ENCODE measurements at places on chromosomes 5 and 9. TPM values are rescaled to one million over a fixed set of nuclear protein-coding genes. Genes with fewer than 3 reads are reported as not detected.
A peak's percentile ranks its signal among the peaks of the same experiment; 100 is the strongest.

GRCh38 chr5:107383414-107383813 lies 287.3 kb downstream of the EFNA5 start:
- peak; percentile 91 for DNase-seq

DNA sequence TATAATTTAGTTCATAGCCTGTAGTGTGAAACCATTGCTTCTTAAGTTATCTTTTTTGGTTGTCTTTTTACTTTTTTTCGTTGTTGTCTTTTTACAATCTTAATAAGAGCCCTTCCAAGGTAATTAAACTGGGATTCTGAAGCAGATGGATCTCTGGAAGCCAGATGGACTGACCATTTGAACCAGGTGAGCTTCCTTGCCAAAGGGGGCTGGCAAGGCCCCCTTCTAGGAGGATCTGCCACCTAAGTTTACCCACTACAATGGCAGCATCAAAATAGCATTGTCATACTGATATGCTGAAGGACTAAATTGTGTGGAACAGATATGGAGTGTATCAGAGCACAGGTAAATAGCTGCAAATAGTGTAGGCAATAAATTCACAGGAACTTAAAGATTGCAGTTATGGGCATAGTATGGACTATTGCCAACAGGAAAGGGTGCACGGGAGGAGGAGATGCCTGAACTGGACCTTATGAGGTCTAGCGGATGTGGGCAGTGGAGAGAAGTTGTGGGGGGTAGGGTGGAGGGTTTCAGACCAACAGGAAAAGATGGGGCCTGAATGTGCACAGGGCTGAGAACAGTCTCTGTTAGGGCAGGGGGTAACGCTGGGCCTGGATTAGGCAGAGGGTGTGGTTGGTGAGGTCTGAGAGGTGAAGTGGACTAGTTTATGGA lies 61.5 kb upstream of the CTXN3 start:
- DNase-seq = no peak

DNA sequence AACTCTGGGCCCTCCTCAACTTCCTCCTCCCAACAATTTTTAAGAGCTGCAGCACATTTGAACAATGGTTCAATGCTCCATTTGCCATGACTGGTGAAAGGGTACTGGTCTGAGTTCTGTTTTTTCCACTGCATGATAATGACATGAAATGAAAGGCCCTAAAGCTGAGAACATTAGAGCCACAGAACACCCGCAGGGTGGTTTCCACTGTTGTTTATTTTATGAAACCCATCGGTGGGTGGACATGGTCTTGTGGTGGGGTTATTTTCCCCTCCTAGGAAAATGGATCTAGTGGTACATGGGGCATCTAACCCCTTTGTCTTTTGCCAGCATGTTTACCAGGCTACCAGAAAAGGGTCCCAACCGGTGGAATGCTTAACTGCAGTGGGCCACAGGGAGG lies 71.8 kb downstream of the SMARCA2 start:
- DNase-seq = no peak

- no peak for DNase-seq
Observed at GRCh38 chr5:31378838-31379237, 153.1 kb downstream of the DROSHA start.

GRCh38 chr5:62190173-62190572 lies 115.8 kb upstream of the KIF2A start:
- DNase-seq = no peak

DNA sequence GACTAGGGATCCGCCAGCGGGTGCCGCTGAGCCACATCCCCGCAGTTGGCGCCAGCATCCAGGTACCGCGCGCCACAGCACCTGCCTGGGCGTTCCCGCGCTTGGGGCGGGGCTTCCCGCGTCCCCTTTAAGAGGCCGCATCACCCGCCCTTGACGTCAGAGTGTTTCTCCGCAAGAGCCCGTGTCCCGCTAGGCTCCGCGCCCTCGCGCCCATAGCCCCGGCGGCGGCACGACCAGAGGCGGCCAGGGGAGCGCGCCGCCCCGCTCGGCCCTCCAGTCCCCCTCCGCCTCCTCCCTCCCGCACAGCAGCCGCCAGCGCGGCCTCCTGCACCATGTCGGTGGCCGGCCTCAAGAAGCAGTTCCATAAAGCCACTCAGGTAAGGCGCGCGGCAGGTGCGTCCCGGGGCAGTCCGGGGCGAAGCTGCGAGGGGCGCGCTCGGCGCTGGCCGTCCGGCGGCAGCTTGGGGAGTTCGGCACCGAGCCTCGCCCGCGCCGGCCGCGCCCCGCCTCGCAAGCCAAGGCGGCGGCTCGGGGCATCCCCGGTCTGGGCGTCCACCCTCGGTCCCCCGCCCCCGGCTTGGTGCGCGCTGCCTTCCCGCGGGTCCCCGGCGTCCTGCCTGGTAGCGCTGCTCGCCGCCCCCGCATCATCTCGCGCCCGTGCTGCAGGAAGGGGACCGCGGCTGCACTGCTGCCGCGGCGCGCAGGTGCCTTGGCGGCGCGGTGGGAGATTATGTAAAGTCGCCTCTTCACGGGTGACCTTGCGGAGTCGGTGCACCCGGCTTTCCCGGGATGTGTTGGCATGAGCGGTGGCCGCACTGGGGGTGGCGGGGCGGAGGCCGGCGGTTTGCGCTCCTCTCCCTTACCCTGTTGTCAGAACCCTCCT lies at the start of gene SH3GL2:
Gene SH3GL2, plus strand, starts transcription at position 156 of the 883 bp plus-strand sequence.
- DNase-seq = peak; percentile 10

GRCh38 chr5:160359242-160359641 lies 11.2 kb downstream of the C1QTNF2 start:
- DNase-seq = no peak

DNA sequence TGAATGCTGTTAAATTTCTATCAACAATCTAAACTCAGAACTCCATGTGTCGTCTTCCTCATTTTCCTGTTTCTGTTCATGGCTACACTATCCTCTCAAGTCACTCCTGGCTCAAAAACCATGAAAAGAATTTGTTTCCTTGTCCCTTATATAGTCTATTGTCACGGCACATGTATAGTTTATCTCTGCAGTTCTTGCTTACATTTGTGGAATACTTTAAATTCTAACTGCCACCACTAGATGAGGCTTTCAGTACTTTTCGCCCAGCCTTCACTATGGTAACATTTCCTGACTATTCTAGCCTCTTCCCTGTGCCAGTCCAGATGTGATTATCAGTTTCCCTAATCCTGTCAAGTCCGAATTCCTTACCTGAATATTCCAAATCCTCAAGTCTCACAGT lies 34.6 kb downstream of the PKD2L2 start:
- DNase-seq = no peak

DNA sequence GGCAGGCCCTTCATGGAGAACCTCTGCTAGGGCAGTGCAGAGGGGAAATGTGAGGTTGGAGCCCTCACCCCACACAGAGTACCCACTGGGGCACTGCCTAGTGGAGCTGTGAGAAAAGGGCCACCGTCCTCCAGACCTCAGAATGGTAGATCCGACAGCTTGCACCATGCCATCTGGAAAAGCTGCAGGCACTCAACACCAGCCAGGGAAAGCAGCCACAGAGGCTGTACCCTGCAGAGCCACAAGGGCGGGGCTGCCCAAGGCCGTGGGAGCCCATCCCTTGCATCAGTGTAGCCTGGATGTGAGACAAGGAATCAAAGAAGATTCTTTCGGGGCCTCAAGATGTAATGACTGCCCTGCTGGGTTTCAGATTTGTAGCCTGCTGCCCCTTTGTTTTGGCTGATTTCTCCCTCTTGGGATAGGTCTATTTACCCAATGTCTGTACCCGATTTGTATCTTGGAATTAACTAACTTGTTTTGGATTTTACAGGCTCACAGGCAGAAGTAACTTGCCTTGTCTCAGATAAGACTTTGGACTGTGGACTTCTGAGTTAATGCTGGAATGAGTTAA lies 16.6 kb upstream of the ZDHHC11 start:
- no peak for DNase-seq

DNA sequence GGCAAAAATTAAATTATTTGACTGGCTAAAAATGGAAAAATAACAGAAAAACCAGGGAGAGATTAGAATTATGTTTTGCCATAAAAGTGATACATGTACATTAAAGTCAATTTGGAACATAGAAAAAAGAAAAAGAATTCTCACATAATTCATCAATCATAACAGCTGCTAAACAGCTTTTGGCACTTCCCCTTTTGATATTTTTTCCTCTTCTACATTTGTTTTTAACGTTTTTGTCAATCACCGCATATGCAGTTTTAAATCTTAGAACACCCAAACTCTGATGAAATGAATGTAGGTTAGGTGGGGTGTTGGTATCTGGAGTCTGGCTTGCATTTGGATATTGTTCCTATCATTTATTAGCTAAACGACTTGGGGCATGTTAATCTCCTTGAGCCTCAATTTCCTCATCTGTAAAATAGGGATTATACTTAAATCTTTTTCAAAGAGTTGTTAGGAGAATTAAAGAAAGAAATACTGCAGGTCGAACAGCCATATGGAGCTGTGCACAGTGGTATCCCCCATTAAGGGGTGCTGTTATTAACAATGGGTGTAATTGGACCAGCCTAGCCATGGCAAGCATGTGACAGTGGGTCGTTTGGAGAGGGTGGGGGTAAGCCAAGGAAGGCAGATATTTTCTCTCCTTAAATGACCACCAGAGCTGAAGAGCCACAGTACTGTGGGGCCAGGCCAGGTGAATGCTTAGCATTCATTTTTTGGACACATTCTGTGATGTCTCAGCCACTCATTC lies 22.6 kb downstream of the NPR3 start:
- no peak for DNase-seq

DNA sequence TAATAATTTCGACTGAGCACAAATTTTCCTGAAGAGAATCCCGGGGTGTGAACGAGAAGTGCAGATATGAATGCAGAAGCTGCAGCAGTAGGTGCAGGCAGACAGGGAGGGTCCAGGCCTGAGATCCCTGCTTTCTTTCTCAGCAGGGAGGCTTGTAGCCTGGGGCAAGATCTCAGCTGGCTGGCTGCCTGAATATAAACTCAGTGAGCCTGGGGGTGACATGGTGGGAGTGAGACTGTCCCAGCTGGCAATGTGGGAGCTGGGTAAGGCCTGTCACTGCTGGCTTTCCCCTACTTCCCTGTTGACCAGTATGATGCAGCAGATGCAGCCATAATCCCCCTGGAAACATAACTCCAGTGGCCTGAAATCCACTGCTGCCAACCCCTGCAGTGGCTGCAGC lies 325.2 kb downstream of the CETN3 start:
- no peak for DNase-seq

DNA sequence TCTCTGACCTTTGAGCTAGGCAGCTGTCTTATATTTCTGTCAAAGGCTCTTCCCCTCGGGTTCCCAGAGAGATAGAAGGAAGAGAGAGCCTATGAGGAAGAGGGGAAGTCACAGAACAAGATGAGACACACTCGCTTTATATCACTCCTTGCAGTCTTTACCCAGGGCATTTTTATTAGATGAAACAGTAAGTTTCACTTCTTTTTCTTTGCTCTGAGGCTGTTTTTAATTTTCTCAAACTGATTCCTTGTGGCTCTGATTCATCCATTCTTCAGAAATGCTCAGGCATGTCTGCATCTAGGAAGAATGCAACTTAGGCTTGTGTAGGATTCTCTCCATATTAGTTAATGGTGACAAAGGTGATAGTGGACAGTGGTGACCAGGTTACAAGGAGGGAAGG lies 132.9 kb upstream of the CHD1 start:
- DNase-seq = peak; percentile 73

DNA sequence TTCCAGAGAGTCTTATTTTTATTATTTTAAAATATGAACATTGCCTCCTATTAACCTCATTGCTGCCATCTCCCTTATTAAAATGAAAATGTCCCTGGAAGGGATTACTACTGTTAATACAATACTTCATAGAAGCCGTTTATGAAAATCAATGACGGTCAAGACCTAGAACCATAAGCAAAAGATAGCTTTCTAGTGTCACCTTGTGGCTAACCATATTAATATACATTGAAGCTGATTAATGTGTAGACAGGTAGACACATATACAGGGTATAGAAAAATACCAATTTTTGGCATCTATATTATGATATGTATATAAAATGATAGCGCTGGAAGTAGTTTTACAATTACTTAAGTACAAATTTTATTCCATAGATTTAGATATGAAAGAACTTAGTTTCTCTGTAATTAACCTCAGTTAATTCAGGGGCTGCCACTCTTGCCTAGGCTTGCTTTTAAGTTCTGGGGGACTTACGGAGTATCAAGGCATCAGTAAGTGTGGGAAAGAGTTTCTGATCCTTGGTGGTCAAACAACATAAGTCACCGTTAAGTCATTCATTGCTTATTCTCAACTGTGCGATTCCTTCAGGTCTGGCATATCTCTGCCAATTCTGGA lies 2.5 kb upstream of the YTHDC2 start:
- DNase-seq = peak; percentile 52

DNA sequence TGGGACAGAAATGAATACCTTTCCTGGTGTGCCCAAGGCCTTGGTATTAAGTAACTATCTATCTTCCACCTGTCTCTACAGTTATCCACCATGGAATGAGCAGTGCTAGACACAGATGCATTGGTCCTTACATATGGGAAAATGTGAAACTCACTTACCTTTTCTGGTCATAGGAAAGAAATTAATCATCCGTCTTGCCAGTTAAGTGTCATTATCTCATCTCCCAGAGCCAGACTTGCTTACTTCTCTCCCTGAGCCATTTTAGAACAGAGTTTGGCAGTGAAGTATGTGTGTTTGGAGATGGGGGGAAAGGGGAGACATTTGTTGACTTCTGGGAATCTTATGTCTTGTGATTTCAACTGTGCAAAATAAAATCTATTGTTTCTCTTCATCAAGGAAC lies 1211.0 kb upstream of the CDH6 start:
- no peak for DNase-seq

DNA sequence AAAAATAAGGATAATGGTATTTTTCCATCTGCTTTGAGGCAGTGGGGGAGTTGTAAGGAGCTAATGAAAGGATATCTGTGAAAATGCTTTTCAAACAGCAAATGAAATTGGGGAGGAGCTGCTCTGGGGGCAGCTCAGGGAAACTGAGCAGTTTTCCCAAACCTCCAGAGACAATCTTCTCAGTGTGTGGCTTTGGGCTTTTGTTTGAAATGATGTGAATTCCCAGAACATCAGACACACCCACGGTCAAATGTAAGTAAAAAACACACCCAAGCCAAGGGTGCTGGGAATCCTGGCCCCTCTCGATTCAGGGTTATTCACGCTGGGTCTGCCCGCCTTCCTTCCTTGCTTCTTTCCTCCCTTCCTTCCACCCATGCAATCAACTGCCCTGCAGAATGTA lies 512.6 kb downstream of the BNC2 start:
- no peak for DNase-seq

- peak; percentile 52 for DNase-seq
Observed at GRCh38 chr5:110321117-110321516, 405.4 kb downstream of the TMEM232 start.

RNF183 gene
- 0.80 TPM for total RNA-seq

IFNA2 gene
- total RNA-seq = not detected

ZBTB34 gene
- total RNA-seq = 19.5 TPM

SHROOM1 gene
- total RNA-seq = 3.3 TPM

TAF11L5 gene
- not detected for total RNA-seq

IGFBPL1 gene
- 0.65 TPM for total RNA-seq

SLC6A18 gene
- not detected for total RNA-seq

RGS7BP gene
- total RNA-seq = not detected

PRKACG gene
- total RNA-seq = not detected

ALG2 gene
- total RNA-seq = 46.7 TPM

PCDHA6 gene
- total RNA-seq = 1.0 TPM
